ENCODE measurements at places on chromosomes 16 and 17.
A peak's percentile ranks its signal among the peaks of the same experiment; 100 is the strongest.

DNA sequence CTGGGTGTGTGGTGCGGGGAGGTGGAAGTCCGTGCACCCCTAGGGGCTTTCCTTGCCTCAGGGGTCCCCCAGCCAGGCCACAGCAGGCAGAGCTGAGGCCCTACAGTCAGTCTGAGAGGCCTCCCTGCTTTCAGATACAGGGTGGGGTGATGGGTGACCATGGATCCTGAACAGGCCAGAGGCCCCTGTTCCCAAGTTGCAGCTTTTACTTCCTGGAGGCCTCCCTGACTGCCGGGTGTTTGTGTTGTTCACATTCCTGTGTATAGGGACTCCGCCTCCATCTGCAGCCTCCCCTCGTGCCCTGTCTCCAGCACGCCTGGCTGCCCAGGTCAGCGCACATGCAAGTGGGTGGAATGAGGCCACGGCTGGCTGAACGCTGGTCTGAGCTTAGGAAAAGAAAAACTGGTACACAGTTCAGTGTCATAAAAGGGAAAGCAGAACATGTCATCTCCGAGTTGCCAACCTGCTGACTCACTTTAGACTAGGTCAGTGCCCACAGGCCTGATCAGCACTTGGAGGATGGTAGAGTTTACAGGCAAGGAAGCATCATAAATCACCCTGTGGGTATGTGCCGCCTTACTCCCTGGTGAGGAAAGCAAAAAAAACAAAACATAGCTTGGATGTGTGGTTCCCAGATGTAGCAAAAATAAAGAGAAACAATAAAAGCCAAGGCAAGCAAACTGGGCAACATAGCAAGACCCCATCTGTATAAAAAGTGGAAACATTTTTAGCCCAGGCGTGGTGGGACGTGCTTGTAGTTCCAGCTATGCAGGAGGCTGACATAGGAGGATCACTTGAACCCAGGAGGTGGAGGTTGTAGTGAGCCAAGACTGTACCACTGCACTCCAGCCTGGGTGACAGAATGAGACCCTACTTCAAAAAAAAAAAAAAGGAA is 6.2 kb upstream of the SLC7A6 start:
- DNase-seq, result no peak

- no peak for DNase-seq
Observed at GRCh38 chr16:19842426-19843157, 42.1 kb downstream of the GPRC5B start.

DNA sequence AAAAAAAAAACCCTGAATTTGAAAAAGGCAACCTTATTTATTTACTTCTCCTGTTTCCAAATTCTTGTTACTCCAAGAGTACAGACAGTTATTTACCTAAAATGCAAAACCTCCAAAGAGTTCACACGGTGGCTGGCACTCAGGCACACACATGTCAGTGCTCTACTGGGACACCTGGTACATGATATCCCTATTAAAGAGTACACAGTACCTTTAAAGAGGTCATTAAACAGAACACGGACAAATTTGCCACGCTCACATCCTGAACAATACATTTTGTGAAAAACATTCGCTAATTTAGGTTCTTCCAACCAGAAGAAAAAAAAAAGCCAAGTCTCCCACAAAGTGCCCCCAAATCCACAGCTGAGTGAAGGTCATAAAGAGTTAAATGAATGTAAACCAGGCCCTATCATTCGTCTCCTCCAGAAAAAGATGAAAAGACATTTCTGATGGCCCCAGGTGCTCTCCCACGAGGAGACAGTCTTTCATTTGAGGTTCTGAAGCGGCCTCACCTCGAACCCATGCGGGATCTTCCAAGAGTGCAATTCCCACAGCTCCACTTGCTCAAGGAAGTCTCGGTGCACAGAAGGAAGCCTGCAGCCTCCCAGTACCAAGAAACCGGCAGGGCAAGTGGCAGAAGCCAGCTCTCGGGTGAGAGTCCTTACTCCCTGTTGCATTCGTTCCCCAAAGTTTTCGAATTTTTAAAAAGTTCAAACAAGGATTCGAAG is 993 bp downstream of the ERN1 start:
- no peak for DNase-seq

GRCh38 chr17:27239584-27239983 is 54.3 kb upstream of the WSB1 start:
- no peak for DNase-seq

- DNase-seq, result no peak
Observed at GRCh38 chr17:5237541-5238016, 2.9 kb upstream of the SCIMP start.

GRCh38 chr17:21171309-21171922 is 42.5 kb downstream of the TMEM11 start:
- no peak for DNase-seq

- no peak for DNase-seq
Observed at GRCh38 chr17:34894964-34895363, 66.3 kb downstream of the CCT6B start.

GRCh38 chr16:4514606-4515005 is 24.0 kb downstream of the CDIP1 start:
- DNase-seq, result no peak

GRCh38 chr17:60579090-60579489 is 20.9 kb upstream of the PPM1D start:
- no peak for DNase-seq

DNA sequence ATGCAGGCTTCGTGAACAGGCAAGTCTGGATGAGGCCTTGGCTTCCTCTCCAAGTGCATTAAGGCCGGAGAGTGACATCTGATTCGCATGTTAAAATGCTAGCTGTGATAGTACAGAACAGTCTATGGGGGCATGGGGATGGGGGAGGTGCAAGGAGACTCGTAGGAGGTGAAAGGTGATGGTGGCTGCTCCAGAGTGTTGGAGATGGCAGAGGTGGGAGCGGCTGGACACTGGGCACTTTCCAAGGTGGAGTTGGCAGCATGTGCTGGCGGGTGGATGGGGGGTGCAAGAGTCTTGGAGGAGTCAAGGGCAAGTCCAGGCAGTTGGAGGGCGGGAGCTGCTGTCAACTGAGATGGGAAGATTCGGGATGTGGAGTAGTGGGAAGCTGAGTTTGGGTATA is 350.9 kb upstream of the TNRC6C start:
- DNase-seq, result no peak

- no peak for DNase-seq
Observed at GRCh38 chr17:35238821-35239220, 4.1 kb upstream of the SLFN5 start.

- no peak for DNase-seq
Observed at GRCh38 chr16:86371083-86371803, 139.1 kb upstream of the FOXF1 start.

GRCh38 chr17:65455972-65456343 is 105.5 kb downstream of the AXIN2 start:
- no peak for DNase-seq

- no peak for DNase-seq
Observed at GRCh38 chr17:74779948-74780400, 3.8 kb upstream of the NAT9 start.

DNA sequence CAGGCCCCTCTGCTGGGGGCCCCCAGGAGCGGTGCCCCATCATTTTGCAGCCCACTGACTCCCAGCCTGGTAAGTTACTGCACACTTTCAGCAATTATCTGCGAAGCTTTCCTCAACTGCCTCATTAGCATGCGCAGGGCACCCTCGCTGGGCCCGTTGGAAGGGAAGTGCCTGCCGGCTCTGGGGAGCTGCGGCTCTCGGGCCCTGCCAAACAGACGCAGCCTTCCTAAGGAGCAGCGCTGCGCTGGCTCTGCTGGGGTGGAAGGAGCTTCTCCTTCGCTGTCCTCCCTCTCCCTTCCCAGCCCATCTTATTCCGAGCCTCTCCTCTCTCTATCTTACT is 71.0 kb downstream of the RBBP6 start:
- DNase-seq, result no peak

- DNase-seq, result no peak
Observed at GRCh38 chr17:7982173-7982572, 20.2 kb upstream of the GUCY2D start.

DNA sequence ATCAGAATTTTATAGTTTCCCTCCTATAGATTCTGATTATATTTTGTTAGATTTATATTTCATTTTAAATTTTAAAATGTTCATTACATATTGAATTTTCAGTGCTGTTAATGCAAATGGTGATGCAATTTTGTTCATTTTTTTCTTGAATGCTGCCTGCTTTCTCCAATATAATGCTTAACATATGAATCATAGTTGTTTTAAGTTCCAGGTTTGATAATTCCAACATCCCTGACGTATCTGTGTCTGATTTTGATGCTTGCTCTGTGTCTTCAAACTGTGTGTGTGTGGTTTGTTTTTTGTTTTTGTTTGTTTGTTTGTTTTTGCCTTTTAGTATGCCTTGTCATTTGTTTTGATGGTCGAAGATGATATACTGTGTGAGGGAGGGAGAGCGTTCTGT is 134.7 kb upstream of the ELAC2 start:
- no peak for DNase-seq

DNA sequence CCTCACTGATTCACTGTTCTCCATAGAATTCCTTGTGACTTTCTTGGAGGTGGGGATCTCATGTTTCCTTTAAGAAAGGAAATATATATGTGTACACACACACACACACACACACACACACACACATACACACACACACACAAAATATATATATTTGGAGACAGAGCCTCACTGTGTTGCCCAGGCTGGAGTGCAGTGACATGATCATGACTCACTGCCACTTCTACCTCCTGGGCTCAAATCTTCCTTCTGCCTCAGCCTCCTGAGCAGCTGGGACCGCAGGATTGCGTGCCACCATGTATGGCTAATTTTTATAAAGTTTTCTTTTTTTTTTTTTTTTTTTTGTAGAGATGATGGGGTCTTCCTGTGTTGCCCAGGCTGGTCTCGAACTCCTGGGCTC is 45.9 kb downstream of the CDH13 start:
- no peak for DNase-seq

DNA sequence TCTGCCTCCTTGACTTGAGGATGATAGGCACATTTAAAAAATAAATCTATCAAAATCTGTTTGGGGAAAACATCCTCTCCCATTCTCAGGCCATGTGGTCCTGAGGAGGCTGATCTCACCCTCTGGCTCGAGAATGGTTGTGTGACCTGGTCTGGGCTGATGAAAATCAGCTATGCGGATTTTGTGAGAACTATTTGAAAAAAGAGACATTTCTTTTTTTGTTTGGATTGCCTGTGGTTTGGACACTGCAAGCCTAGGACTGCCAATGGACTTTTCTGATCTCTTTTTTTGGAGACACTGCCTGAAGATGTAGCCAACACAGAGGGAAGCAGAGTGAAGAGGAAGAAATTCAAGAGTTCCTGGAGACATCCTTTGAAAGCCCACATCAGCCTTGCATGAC is 145.9 kb downstream of the HS3ST3B1 start:
- DNase-seq, result no peak

DNA sequence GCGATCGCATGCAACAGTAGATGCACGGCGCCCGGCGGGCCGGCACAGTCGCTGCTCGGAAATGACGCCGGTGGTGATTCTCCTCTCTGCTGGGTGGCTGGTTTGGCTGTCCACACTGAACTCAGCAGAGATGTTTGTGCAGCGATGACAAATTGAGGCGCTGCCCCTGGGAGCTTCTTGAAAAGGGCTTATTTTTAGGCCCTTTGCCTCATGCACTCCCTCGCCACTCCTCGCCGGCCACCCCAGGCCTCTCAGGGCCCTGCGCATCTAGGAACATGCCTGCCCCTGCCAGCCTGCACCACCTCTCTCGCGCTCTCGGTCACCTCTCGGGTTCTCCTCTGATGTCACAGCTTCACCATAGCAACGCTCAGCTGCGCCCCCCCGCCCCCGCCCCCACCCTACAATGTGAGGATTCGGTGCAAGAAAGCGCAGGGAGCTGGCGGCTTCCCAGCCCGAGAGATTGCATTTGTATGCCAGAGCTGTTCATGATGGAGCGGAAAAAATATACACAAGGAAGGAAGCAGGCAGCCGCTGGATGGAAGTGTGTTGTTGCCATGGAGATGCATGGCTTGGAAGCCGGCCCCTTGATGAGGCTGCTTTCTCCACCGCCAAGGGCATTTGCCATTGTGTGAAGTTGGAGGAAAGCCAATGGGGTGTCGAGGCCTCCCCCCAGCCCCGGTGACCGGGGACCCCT is 81.3 kb upstream of the PLCG2 start:
- no peak for DNase-seq

GRCh38 chr17:80030730-80031410 is 4.8 kb downstream of the TBC1D16 start:
- DNase-seq, result peak; percentile 24

- DNase-seq, result no peak
Observed at GRCh38 chr16:11292076-11292748, 11.1 kb upstream of the PRM1 start.

DNA sequence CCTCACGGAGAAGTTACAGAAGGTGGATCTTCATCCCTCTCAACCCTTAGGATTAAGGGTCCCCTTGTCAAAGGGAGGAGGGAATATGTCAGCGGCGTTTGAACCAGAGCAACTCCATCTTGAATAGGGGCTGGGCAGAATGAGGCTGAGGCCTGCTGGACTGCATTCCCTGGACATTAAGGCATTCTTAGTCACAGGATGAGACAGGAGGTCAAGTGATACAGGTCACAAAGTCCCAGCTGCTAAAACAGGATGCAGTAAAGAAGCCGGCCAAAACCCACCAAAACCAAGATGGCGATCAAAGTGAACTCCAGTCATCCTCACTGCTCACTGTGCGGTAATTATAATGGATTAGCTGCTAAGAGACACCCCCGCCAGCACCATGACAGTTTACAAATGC is 36.7 kb downstream of the RBFOX3 start:
- DNase-seq, result no peak

DNA sequence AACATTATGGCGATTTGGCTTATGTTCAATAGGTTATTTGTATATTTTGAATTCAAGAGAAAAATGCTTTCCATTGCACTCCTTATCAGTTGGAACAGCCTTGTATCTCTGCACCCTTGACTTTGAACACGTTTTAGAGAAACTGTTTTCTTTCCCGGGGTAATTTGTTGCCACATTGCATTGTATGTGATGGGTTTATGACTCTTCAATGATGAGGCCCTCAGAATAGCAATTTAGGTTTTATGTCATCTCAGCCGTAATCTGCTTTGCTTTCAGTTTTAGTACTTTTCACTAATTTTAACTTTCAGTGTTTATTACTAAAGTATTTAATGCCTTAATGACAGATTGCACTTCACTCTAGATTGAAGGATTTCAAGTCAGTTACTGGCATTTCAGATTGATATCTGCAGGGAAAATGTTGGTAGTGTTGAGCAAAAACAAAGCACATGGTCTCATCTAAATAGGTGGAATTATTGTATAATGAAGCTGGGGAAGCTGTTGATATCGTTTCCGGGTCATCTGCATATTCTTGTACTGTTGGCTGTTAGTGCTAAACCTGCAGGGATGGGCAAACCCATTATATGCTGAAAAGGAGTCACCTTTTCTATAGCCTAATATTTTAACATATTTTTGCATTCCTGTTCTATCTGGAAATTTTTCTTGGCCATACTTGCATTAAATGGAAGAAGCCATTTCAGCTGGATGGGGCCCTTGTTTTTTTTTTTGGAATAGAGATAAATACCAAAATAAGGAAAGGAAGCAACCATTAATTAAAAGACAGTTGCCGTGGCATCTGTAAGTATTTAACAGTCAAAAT is 2.0 kb downstream of the LUC7L3 start:
- DNase-seq, result no peak
